ENCODE measurements at places on chromosomes 11 and 22.

DNA sequence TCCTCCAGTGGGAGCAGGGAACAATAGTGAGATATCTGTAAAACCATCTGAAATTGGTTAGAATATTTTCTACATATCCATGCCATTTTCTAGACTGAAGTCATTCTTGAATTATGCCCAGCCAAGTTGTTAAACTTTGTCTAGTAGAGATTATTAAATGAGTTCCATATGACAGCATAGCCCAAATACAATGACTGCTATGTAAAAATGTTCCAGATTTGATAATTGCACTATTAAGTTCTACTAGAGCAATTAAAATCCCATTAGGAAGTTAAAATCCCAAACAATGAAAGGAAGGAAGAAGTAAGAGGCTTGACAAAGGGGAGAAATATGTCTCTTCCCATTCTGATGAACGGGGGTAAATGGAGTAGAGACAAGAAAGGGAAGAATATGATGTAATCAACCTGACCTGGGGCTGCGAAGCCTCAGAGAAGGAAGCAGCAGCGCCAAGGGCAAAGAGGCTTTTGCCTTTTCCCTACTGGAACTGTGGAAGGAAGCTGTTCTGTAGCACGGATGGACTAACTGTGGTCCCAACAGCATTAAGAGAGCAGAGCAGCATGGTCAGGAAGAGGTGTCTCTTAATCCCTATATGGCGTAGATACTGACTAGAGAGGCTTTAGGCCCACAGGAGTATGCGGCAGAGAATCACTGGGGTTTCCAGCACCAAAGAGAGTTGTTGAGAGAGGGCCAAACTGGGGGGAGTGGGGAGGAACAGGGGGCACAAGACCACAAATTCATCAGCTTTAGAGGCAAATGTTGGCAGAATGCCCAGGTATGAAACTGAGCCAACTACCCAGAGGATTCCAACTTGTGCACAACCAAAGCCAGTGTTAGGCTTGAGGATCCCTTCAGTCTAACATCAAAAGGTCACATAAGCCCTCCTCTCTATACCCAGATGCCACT lies 26.7 kb downstream of the RRP8 start:
- peak; percentile 36 for DNase-seq

DNA sequence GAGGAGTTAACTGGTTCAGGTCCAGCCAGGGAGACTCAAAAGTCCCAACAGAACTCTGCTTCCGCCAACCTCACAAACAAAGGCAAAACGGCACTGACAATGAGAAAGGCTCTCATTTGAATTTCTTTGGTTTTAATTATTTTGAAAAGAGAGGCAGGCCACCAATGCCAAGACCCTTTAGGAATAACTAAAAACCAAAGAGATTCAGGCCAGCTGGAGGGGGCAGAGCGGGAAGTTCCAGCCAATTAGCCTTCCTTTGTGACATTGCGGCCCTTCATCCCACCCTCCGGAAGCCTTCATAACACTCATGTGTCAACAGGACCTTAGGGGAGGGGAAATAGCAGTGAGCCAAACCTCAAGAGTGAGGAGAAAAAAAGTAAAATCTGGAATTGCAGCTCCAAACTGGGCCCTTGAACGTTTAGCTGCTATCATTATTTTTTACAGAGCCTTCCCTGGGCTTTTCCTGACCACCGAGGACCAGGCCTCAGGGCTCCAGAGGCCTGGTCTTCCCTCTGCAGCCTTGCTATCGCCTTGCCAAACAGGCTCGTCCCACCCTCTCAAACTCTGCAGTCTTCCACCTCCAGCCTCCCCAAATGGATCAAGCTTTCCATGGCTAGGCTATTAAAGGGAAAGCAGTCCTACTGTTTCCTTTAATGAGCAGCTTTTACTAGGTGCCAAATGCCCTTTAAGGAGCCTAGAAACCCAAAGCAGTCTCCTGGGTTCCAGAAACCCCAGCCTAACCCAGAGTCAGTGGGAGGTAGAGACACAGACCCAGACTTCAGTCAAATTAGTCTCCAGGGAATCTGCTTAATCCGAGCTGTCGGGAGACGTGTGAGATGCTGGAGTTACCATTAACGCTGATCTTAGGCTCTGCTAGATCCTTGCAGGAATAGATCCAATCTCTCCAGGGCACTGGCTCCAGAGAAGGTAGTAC lies 114.2 kb downstream of the CCDC34 start:
- no peak for DNase-seq

- no peak for DNase-seq
Observed at GRCh38 chr22:43424666-43425630, 13.1 kb downstream of the MPPED1 start.

- no peak for DNase-seq
Observed at GRCh38 chr11:18581825-18582224, 6.7 kb downstream of the UEVLD start.

GRCh38 chr22:45263463-45264269 lies 21.1 kb upstream of the UPK3A start:
- DNase-seq: peak; percentile 75

DNA sequence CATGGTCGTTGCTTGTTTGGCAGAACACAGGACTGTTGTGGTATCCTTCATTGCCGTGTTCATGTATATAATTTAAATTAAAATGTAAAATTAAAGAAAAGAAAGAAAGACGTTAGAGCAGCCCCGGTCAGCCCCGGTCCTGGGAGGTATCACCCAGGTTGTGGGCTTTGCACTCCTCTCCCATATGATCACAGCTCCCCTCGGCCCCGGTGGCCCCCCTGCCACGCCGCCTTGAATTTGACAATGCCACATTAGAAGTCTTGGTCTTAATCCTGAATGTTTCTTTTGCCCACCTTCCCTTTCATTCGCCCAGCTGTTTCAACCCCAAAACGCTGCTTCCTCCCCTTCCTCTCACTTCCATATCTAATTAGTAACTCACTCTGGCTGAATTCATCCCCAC lies 11.4 kb downstream of the APOBEC3A start:
- no peak for DNase-seq

GRCh38 chr11:75654314-75654713 lies 14.5 kb downstream of the MAP6 start:
- peak; percentile 18 for DNase-seq

- DNase-seq: peak; percentile 58
Observed at GRCh38 chr11:127345819-127346459, 345.4 kb upstream of the KIRREL3 start.

GRCh38 chr11:93477684-93478234 lies 65.4 kb downstream of the SMCO4 start:
- no peak for DNase-seq

DNA sequence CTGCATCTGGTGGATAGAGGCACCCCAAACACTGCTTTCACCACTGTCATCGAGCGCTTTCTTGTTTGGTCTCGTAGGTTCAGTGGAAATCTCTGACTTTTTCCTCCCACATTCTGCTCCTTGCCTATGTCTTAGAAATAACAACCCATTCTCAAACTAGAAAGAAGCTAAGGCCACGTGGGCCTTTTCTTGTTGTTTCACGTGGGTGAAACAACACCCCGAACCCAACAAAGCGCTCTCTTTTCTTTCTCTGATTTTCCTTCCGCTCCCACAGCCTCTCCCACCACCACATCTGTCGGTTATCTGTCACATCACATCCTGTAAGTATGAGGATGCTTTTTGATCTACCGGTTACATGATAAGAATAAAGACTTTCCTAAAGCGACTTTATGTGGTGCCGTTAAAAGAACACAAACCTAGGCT lies 77.1 kb downstream of the LINC01488 start:
- no peak for DNase-seq

DNA sequence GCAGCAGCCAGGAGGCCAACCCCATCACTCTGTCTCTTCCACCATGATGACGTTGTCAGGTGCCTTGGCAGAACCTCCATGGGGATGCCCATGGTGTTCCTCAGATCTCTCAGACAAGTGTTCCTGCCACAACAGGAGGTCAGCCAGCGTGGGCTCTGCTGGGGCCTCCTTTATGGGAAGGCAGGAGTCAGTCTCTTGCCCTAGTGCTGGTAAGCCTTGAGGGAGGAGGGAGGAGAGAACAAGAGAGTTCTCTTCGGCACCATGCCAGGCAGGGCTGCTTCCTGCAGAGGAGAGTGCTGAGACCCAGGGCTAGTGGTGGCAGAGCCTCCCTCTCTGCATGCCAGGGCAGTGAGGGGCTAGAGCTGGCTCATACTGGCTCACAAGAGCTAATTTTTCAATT lies 32.5 kb downstream of the GNAZ start:
- no peak for DNase-seq

DNA sequence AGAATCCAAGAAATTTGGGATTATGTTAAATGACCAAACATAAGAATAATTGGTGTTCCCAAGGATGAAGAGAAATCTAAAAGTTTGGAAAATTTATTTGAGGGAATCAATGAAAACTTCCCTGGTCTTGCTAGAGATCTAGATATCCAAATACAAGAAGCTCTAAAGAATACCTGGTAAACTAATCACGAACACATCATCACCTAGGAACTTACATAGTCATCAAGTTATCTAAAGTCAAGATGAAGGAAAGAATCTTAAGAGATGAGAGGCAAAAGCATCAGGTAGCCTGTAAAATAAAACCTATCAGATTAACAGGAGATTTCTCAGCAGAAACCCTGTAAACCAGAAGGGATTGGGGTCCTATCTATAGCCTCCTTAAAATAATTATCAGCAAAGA lies 46.9 kb downstream of the GAS2 start:
- DNase-seq: no peak

- DNase-seq: no peak
Observed at GRCh38 chr11:105960252-105961245, 61.5 kb downstream of the MSANTD4 start.

DNA sequence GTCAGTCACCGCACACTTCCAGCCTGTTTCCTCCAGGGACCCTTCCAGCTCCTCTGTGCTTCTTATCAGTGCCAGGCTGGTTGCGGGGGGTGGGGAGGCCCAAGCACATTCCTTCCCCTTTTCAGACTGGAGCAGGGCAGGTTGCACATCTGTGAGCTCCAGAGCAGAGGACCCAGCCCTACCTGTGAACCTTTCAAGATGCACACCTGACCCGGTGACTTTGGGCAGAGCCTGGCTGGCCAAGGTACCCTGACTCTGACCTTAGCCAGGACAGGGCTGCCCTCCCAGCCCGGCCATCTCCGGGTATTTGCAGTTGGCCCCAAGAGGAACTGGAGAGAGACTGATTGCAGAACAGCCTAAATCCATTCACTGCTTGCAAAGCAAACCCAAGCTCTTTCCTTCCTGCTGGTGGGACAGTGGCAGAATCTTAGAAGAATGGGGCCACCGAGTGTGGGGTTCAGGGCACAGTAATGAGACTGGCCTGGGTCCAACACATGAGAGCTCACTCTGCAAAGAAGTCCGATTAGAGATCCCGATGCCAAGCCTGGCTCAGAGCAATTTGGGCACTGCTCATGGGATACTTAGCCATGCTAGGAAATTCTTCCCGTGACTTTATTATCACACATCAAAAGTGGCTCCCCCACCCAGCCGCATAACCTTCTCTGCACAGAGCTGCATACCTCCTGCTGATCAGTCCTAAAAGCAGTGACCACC lies 64.7 kb upstream of the CCND1 start:
- DNase-seq: no peak

DNA sequence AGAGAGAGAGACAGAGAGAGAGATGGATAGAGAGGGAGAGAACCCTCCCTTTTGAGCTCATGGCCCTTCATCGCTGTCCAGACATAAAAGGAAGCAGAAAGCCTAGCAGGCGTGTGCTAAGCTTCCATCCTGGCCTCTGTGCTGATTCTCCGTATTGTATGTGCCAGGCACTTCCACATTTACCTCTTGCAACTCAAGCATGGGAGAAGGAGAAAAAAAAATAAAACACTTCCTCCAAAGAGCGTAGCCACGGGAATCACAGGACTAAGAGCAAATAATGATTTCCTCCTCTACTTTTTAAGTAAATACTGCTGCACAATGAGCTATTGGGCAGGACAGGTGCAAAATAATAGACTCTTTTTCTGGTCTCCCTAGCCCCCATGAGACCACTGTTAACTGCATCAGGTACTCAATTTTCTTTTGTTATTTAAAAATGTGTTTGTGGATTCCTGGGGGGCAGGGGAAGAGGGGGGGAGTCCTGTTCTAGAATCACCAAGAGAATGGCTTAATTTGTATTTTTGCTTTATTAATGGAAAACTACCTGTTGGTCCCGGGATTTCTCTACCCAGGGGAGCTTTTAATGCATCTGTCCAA lies 154.3 kb downstream of the NXPE2 start:
- DNase-seq: no peak

DNA sequence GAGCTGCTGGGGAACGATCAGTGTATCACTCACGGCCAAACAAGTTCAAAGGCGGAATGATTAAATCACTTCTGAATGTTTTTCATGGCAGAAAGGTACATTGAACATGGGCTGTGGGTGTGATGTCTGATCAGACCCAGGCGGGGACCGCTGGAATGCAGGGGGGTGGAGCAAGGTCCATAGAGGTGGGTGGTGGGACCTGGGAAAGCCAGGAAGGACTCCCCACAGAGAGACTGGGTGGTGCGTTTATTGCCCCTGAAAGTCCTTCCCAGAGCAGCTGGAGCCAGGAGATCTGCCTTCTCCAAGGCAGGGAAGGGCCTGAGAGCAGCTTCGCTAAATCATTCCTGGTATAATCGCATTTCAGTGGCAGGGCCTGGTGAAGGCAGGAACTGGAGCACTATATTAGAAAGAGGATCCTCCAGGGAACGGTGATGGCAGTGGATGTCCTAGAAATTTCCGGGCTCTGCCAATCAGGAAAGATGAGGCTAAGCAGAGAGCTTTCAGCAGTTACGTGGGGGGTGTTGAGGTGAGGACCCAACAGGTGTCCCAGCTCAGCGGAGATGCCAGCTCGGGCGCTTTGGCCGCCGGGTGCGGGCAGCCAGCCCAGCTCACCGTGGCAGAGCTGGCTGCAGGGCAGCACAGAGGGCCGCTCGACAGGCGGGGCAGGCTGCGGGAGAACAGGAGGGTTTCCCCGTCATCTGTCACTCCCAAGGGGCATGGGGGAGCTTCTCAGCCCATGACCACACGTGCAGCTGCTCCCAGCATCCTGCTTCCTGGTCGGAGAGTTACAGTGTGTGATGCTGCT lies 271.7 kb downstream of the CTTN start:
- DNase-seq: no peak

- DNase-seq: no peak
Observed at GRCh38 chr11:60498399-60498798, 5.8 kb downstream of the MS4A12 start.

- DNase-seq: no peak
Observed at GRCh38 chr11:61481806-61482205, 26.7 kb upstream of the LRRC10B start.

DNA sequence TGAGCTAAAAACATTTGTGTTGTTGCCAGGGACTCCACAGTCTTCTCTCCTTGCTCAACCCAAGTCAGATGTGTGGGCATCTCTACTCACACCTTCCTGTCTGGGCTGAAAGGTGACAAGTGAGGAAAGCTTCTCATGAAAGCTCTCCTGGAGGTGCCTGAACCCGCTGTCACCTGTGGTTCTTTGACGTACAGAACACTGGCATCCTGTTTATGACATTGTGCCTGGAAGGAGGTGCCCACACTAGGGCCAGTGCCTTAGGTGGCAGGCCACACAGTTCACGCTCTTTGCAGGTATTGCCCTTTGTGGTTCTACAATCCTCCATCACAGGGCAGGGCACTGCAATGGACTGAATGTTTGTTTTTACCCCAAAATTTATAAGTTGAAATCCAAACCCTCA lies 108.5 kb downstream of the CD44 start:
- no peak for DNase-seq

DNA sequence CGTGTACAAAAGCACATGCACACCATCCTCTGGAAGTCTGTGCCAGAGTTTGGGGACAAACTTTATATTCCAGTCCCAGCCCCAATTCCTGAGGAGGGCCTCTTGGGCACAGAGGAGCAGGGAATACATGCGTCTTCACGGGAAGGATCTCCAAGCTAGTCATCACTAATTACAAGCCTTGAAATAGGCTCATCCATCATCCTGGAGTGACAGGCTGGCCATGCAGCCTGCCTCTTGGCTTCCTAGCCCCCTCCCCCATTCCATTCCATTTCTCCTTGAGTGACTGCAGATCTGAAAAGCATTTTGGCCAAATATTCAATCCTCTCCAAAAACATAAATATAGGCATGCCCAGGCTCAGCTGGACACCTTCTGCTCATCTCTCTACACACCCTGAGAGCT lies 24.8 kb downstream of the SERPING1 start:
- DNase-seq: no peak
